Aorta (tissue), 5 donors: ENCODE measurements at places on chromosomes 3 and 15.

DNA sequence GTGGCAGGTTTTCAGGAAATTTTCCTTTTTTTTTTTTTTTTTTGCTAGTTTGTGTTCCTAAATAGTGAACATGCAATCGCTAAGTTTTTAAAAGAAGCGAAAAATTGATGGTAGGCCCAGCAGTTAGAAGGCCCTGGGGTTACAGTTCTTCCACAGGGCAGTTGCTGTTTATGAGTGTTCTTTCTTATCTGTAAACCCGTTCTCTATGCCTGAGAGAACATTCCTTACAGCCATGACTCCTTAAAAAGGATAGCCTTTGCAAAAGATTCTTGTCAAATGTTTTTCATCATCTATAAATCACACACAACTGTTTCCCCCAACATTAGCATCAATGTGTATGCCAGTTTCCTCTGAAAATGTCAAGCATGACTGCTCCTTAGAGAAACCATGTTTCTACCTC lies 23.8 kb upstream of the MYZAP start:
- no peak for DNase-seq

- DNase-seq = no peak
Observed at GRCh38 chr15:36844534-36844998, 255.8 kb downstream of the MEIS2 start.

DNA sequence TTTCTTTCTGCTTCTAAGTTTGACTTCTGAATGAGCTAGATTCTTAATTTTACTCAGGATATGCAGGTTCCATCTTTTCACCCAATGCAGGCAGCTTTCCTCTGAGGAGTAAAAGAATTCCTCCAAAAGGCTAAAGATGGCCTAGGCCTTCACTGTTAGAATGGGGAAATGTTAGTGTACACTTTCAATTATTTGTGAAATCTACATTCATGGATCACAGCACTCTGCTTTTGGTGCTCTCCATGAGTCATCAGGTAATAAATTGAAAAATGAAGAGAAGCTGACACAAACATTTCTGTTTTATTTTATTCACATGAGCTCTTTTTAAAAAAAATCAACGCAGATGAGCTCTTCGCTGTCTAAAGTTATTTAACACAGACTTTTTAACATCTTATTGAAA lies 502.5 kb upstream of the GOLIM4 start:
- DNase-seq = no peak

GRCh38 chr15:22786868-22787698 lies 639 bp downstream of the NIPA1 start:
- DNase-seq = peak; percentile 77

DNA sequence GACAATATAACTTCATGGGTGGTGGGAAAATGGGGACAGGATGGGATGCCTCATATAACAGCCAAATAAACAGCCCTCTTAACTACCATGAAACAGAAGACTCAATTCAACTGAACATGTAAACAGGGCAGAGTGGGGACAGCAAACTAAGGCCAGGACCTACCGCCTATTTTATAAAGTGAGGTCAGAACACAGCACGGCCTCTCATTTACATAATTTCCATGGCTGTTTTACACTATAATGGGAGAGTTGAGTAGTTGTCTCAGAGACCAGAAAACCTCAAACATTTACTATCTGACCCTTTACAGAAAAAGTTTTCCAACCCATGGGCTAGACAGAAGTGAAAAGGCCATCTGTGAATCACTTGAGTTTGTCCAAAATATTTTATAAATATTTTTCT lies 56.7 kb upstream of the SNRPA1 start:
- DNase-seq = no peak

- DNase-seq = peak; percentile 56
Observed at GRCh38 chr15:28876845-28877185, 9.0 kb upstream of the APBA2 start.

DNA sequence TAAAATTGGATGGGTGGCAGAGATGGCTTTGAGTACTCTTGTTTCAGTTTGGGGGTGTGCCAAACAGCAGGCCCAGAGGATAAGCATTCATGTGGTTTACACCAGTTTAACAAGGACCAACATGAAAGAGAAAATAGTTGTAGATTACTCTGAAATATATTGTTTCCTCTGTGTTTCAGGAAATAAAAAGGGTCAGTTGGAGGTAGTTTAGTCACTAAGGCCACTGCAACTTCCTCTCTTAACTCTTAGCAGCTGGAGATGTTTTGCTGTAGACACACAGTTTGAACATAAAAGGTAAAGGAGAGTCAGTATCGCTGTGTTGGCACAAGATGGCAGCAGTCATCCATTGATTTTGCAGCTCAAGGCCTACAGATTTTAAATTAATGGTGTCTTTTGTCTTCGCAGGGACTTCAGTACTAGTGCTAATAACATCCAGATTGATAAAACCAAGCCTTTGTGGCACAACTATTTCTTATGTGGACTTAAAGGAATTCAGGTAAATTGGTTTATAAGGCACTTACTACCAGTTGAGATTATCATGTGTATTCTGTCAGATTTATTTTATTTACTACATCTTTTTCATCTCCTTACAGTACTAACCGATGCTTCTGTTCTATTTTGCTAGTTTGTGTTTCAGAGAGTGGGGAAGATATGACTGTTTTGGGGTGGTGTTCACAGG lies 65.5 kb downstream of the GALK2 start:
- DNase-seq = no peak

- no peak for DNase-seq
Observed at GRCh38 chr3:98331329-98331728, 22.3 kb upstream of the OR5K4 start.

- DNase-seq = no peak
Observed at GRCh38 chr3:58003093-58003492, 5.1 kb upstream of the FLNB start.

DNA sequence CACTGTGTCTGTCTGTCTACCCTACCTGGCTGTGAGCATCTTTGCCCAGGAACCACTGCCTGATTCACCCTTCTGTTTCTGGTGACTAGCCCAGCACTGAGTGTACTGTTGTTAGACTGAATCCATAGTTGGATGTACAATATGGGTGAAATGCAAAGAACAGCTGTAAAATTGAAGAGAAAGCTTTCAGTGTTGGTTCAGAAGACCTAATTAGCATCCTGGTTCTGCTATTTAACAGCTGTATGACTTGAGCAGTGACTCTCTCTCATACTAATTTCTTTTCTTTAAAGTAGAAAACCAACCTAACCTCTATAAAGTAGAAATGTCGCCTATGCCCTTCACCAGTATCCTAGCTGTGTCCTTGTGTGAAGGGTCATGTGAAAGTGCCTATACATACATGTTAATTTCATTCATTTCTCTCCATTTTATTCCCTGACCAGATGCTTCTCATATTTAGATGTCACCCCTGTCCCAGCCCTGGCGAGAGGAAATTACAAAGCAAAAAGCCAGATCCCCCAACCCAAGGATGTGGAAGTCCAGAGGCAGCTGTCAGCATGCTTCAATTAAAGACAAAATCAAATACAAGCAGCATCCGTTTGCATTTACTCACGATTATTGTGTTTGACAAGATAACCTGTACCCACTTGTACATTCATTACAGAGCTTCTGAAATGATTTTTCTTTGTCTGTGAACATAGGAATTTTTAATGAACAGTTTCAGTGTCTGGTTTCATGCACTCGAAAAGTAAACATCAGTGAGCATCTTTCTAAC lies 305.7 kb upstream of the ICE2 start:
- no peak for DNase-seq

GRCh38 chr15:50112488-50113186 lies 6.4 kb downstream of the ATP8B4 start:
- DNase-seq = no peak

DNA sequence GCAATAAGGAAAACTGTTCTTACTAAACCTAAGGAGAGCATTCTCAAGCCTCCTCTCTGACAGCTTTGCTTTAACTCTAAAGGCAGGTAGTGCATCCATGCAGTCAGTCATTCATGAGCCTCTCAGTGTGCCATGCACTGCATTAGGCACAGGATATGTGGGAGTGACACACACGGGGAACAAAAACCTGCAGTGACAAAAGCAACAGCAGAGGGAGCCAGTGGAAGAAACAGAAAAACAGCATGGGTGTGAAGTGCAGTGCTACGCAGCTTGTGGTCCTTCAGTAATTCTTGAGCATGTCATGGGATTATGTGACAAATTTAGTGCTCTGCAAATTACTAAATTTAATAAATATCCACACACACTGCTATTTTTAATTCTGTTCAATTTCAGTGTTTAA lies 230.7 kb downstream of the BBX start:
- no peak for DNase-seq

DNA sequence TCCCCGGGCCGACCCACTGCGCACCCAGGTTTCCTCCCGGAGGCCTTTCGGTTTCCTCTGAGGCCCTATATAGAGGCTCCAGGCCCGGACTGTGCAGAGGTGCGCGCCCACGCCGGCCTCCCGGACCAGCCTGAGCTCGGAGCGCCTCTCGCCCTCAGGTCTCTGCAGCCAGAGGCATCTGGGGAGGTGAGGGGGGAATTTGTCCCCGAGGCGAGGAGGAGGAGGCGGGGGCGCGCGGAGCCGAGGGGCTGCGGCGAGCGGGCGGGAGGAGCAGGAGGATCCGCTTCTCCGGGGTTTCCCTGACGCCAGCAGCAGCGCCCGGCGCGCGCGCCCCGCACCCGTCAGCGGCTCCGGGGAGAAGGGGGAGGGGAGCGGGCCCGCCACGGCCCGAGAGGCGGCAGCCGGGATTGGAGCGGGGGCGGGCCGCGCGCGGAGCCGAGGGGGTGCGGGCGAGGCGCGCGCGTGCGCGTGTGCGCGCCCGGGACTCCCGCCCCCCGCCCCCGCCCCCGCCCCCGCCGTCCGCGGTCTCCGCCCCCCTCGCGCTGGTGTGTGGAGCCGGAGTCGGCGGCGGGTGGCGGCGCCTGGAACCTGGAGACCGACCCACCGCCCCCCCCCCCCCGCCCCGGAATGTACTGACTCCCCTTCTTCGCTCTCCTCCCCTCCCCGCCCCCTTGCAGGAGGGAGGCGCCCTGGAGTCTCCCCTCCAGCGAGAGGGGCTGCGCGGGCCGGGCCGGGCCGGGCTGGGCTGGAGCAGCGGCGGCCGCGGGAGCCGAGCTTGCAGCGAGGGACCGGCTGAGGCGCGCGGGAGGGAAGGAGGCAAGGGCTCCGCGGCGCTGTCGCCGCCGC lies at the start of gene NEO1:
NEO1 (plus strand) TSS at position 657 of the 846 bp plus-strand sequence. CDS start 213 bp downstream, outside the sequence.
- DNase-seq = peak; percentile 90

DNA sequence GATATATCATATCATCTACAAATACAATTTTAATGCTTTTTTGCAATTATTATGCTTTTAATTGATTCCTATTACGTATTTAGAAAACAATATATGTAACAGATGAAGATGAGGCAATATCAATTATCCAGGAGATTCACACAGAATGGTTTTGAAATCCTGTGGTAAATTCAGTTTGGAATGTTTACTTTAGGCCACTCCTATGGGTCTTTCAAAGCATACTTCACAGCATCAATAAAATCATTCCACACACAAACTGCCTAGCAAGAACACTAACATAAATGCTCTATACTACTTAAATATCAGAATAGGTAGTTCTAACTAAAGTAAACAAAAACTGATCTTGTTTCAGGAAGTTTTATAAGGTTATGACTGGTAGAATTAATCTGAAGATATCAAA lies 90.5 kb downstream of the FAM227B start:
- DNase-seq = no peak

GRCh38 chr3:69419276-69419675 lies 33.4 kb upstream of the FRMD4B start:
- no peak for DNase-seq

GRCh38 chr3:61360297-61360965 lies 109.2 kb upstream of the FHIT start:
- DNase-seq = no peak

- DNase-seq = no peak
Observed at GRCh38 chr3:81838457-81838856, 77.0 kb upstream of the GBE1 start.

GRCh38 chr3:15403495-15403894 lies 23.8 kb downstream of the METTL6 start:
- DNase-seq = no peak

DNA sequence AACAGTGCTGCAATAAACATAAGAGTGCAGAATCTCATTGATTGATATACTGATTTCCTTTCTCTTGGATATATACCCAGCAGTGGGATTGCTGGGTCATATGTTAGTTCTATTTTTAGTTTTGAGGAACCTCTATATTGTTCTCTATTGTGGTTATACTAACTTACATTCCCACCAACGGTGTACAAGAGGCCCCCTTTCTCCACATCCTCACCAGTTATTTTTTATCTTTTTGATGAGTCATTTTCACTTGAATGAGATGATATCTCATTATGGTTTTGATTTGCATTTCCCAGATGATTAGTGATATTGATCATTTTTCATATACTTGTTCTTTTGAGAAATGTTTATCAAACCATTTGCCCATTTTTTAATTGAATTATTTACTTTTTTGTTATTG lies 12.4 kb upstream of the IREB2 start:
- DNase-seq = no peak

- no peak for DNase-seq
Observed at GRCh38 chr3:152104847-152105415, 163.8 kb upstream of the MBNL1 start.
